ENCODE measurements at places on chromosomes 7 and 10.

DNA sequence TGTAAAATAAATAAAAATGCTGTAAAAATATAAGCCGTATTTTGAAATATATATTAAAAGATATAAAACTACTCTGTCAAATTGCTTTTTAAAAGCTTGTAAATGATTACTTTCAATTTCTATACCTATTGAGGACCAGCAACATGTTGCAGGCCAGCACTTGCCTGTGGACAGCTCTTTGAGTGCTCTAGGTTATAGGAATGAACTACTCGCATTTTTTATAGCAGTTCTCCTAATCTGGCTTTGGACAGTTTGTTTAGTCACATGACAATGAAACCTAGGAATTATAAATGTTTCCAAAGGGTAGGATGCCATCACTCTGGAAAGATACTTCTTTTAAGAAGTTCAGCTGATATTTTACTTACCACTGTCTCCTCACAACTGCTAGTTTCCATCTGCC lies 117.7 kb upstream of the PTPRZ1 start:
- DNase-seq: no peak

- peak; percentile 42 for DNase-seq
These were observed 10.2 kb upstream of the CH25H start for GRCh38 chr10:89217057-89217990.

DNA sequence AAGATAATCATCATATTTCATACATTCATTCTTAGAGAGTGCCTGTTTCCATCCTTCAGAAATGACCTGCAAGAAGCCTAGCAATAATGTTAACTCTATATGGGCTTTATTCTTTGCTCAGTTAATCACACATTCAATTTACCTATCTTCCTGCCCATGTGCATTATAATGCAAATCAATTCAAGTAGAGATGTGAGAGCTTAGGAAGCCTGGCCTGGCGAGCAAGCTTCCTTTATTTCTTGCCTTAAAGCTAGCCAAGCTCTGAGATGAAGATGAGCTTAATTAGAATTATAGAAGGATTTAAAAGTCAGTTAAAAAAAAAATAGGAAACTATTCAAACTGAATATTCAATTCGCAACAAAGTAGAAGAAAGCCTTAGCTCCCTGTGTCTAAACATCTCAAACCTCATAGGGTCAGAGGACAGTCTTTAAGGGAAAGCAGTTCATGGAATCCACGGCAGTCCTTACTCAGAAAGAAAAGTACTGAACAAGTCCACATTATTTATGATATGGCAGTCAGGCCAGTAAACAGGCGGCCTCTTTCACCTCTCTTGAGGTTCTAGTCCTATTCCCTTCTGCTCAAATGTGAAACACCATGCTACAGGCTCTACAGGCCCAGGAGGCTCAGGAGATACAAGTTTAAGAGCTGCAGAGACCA lies 214.1 kb downstream of the TFEC start:
- no peak for DNase-seq

GRCh38 chr7:50229964-50230363 lies 74.6 kb upstream of the IKZF1 start:
- no peak for DNase-seq

GRCh38 chr7:46750321-46750865 lies 829.3 kb upstream of the IGFBP3 start:
- DNase-seq: no peak

GRCh38 chr7:69613846-69614245 lies 15.6 kb downstream of the AUTS2 start:
- no peak for DNase-seq

GRCh38 chr10:77556990-77557601 lies 80.5 kb downstream of the KCNMA1 start:
- no peak for DNase-seq

GRCh38 chr7:40535678-40536077 lies 400.9 kb downstream of the SUGCT start:
- DNase-seq: no peak

DNA sequence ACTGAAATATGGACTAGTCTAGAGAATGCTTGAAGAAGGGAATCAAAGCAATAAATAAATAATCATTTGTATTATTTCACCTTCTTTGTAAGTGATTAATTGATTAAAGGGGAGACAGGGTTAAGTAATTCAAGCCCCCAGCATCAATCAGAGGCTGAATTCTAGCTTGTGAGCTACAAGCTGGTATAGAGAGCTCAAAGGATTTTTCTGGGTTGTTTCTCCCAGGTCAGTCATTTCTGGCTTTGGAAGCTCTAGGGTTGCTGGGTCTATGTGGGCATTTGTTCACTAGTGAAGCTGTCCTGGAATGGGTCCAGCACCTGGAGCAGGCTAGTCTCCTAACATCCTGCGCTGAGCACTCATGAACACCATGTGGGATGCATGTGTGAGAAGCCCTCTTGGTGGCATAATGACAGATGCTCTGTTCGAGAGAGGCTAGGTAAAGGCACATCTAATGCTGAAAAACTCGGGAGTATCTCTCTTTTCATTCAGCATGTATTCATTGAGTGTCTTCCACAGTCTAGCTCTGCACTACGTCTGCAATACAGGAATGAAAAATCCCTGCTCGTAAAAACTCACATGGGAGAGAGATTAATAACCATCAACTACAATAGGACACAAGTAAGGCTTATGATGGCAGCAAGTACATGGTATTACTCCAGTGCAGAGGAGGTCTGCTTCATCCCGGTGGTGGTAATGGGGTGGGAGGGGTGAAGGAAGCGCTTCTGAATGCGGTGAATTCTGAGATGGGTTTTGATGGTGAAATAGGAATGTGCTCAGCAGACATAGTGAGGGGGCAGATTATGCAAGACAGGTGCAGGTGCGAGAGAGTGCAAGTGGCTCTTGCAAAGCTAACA lies 68.0 kb upstream of the NRP1 start:
- DNase-seq: no peak

GRCh38 chr10:100996678-100997359 lies 2.8 kb upstream of the LZTS2 start:
- DNase-seq: no peak

- no peak for DNase-seq
These were observed 168.0 kb upstream of the AHR start for GRCh38 chr7:17130281-17131059.

DNA sequence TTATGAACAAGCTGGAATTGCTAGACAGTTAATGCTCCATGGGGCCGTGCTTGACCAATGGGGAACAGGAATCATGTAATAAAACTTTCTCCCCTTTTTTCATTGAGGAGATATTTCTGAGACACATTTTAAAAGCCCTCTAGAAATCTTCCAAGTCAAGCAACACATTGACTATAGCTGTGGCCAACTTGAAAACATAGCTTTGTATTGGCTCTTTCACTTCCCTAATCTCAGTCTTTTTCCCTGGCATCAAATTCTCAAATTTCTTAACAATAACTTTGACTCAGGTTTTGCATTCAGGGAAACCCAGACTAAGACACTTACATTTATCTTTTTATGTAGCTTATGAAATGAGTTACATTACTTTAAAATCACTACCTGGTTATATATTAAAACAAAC lies 947.1 kb upstream of the MBL2 start:
- DNase-seq: no peak

- no peak for DNase-seq
These were observed 470.7 kb downstream of the DNAJB6 start for GRCh38 chr7:157807510-157807909.

GRCh38 chr10:56585447-56586171 lies 224.6 kb upstream of the ZWINT start:
- no peak for DNase-seq

GRCh38 chr10:84348447-84348846 lies 20.1 kb downstream of the CCSER2 start:
- DNase-seq: no peak
